ENCODE measurements at places on chromosomes 2 and 18.

DNA sequence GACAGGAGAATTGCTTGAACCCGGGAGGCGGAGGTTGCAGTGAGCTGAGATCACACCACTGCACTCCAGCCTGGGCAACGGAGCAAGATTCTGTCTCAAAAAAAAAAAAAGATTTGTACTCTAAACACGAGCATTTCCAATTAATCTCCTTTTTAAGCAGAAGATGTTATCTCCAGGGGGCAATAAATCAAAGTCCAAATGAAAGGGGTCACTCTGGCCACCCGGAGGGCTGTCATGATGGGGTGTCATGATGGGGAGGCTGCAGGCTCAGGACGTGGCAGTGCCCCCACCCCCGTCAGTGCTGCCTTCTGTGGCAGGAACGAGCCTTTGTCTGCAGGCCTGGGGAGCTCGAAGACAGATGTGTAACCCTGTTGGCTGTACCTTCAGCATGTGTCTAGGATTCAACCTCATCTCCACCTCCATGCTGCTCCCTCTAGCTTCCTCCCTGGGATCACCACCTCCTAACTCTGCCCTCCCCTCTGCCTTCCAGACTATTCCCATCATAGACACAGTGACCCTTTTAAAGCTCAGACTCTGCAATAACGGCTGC lies 76.9 kb upstream of the YWHAQ start:
- no peak for DNase-seq

DNA sequence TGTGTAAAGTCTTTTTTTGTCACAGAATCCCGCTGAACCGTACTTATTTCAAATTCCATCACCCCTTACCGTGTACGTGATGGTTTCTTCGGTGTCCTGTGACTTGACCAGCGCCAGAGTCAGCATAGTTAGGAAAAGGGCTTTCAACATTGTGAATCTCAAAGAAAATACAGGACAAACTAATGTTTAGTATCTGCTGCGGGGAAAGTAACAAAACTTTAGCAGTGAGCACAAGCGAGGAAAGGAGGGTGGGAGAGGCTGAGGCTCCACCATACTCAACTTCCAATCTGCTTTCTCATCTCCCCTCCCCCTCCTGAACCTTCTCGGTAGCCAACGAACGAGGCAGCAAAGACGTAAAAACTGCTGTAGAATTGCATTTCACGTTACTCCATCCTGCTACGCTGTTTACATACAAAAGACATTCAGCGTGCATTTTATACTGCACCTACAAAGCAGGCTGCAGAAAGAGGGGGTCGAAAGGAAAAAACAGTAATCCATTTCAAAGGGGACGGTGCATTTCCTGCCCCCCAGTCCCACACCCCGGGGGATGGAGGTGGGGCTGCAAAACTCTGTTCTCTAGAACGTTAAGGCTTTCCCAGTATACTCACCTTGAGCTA lies 1.2 kb downstream of the EFEMP1 start:
- DNase-seq: no peak

DNA sequence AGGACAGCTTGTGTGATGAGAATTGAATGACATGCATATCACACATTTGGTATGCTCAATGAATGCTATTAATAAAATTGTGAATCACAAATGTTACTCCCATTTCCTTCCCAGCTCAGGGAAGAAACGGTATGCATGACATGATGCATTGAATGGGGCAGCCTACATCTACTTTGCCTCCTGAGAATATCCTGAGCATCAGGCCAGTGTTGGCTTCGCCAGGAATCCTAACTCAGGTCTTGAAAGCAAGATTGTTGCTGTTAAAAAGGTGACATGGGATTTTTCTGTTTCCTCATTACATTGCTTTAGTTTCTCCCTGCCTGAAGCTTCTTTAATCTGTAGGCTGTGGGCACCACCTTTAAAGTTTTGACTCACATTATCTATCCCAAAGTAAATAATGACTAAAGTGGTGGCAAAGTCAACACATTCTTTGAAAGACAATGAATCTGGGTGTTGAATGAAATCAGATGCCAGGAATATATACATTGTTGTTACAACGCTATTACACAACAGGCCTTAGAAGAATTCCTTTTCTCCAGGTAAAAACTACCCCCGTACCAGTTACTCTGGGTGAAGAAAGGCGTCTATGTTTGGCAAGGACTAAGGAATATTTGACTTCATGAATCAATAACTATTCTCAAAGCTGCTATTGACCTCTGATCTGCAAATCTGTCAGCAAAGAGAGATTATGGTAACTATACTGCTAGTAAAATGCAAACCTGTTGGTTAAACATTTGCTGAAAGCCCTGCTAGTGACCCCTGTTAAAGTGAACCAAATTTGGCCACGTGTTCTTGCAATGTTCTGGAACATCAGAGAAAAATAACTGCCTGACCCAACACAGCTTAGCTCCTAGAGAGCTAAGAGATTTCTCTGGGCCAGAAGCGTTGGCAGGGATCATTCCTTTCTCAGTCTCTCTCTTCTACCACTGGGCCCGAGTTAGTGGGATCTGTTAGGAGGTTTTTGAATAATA lies 30.5 kb upstream of the NEDD4L start:
- no peak for DNase-seq

- no peak for DNase-seq
These were observed 69.0 kb downstream of the CPO start for GRCh38 chr2:207008105-207008990.

GRCh38 chr2:168090366-168091135 lies 156.8 kb downstream of the STK39 start:
- DNase-seq: no peak

GRCh38 chr2:238473014-238473413 lies 46.3 kb downstream of the ASB1 start:
- DNase-seq: no peak

DNA sequence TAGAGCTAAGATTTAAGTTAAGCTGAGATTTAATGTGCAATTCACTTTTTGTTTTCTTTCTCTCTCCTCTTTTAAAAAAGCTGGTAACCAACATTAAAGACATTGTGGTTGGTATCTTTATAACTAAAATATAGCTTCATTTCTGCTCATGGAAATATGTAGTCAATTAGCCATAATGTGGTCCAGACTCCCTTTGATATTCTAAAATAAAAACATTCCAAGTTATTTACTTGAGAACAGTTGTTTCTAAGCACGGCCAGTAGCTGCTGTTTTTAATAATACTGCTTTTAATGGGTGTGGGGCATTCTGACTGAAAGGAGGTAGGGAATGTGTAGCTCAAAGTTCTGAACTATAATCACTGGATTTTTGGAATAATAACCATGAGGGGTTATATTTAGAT lies 183.3 kb upstream of the FBXO11 start:
- no peak for DNase-seq

- no peak for DNase-seq
These were observed 43.6 kb downstream of the MDH1 start for GRCh38 chr2:63632382-63632781.

- no peak for DNase-seq
These were observed 144.9 kb upstream of the ID2 start for GRCh38 chr2:8536686-8537561.
